ENCODE measurements at places on chromosomes 4 and X.

- DNase-seq = peak; percentile 97
These were observed at the start of the genes DNAAF6 and NUP62CL for GRCh38 chrX:107205770-107206696. DNAAF6 (plus strand) TSS chrX:107206611; CDS start chrX:107212876, 6,265 bp downstream. NUP62CL (minus strand) TSS chrX:107206433; CDS start chrX:107175146, 31,287 bp downstream.

GRCh38 chr4:178941975-178942374, 1499.7 kb upstream of the AGA start:
- peak; percentile 55 for DNase-seq

GRCh38 chr4:94934864-94935263, 177.1 kb downstream of the BMPR1B start:
- no peak for DNase-seq

GRCh38 chrX:124242131-124242530, 90.3 kb upstream of the TEX13D start:
- no peak for DNase-seq

GRCh38 chr4:75916091-75916661, 13.9 kb upstream of the PPEF2 start:
- peak; percentile 18 for DNase-seq

GRCh38 chr4:21469438-21470300, 478.9 kb downstream of the KCNIP4 start:
- peak; percentile 20 for DNase-seq

Data from mesendoderm (in vitro differentiated cells).